ENCODE measurements at places on chromosomes 4 and X.

GRCh38 chrX:99913611-99914010 is 496.5 kb downstream of the PCDH19 start:
- DNase-seq, result no peak

DNA sequence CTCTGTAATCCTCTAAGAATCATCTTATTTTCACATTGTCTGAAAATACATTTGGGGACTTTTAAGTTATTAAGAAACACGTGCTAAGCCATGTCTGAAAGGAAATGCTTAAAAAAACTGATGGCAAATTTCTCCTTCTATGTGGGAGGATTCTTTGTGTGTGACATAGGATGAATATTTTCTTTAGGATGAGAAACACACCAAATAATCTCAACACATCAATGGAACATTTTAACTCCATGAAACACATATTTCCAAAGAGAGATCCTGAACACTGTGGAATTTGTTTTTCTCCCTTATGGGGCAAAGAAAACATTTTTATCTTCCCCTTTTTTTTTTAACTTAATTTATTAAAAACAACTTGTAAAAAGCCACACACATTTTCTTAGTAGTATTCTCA is 153.8 kb upstream of the ANKRD50 start:
- DNase-seq, result no peak

GRCh38 chr4:83767067-83767466 is 231.2 kb downstream of the GPAT3 start:
- no peak for DNase-seq

DNA sequence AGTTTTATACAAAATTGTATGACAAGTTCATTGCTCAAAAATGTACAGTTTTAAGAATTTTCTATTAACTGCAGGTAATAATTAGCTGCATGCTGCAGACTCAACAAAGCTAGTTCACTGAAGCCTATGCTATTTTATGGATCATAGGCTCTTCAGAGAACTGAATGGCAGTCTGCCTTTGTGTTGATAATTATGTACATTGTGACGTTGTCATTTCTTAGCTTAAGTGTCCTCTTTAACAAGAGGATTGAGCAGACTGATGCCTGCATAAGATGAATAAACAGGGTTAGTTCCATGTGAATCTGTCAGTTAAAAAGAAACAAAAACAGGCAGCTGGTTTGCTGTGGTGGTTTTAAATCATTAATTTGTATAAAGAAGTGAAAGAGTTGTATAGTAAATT is 131.0 kb downstream of the TET2 start:
- no peak for DNase-seq

DNA sequence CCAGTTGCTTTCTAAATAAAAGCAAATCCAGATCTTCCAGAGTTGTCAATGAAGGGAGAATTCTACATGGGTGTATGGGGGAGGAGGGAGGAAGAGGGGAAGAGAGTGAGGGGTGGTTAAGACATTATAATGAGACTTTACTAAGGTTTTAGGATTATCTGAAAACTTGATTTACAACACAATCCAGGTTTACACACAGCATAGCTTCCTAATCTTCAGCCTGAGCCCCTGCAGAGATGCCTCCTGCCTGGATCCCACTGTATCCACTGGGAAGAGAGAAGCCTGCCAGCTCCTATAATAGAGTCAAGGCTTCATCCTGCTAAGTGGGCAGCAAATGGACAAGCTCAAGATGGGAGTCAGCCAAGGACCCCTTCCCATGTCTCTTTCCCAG is 85.6 kb upstream of the KIT start:
- DNase-seq, result no peak

- DNase-seq, result no peak
Measured at GRCh38 chr4:80189956-80190677, 7.2 kb upstream of the PRDM8 start.

- DNase-seq, result no peak
Measured at GRCh38 chrX:155330992-155331391, 3.4 kb downstream of the CLIC2 start.

- DNase-seq, result no peak
Measured at GRCh38 chr4:174749091-174749490, 80.0 kb downstream of the GLRA3 start.

DNA sequence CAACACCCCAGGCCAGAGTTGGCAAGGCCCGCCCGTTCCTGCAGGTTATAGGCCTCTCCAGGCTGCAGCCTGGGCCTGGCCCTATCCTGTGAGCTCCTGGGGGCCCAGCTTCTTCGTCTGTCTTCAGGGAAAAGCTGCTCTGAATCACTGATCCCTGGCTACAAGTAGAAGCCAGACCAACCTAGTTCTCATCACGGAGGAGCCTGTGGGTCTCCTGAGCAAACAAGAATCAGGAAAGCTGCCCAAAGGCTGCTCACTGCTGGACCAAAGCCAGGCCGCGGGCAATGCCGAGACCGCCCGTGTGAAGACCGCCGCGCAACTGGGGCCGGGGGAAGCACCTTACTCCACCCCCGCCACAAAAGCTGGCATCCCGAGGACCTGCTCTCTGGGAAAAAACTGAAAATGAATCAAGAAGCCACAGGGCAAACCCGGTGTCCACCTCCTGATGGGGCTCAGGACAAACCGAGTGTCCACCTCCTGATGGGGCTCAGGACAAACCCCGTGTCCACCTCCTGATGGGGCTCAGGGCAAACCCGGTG is 12.8 kb downstream of the CTBP1 start:
- no peak for DNase-seq

DNA sequence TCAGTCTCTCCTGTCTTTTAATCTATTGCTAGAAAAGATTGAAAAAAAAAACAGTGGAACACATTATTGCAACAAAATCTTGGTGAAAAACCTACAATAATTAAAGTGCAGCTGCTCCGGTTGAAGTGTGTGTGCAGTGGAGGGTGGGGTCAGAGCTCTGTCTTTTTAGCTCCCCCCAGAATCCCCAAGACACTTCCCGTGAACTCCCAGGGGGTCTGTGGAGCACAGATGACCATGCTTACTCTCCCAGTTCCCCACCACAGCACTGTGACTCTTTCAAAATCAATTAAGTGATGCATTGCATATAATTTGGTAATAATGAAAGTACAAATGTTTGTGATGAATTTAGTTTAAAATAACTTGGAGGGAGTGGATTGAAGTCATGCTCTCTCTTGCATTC is 15.7 kb upstream of the SLC10A4 start:
- DNase-seq, result no peak

- no peak for DNase-seq
Measured at GRCh38 chrX:13005661-13006473, 31.0 kb downstream of the TMSB4X start.

GRCh38 chrX:104270916-104271512 is 16.3 kb upstream of the ESX1 start:
- peak; percentile 3 for DNase-seq

GRCh38 chr4:66704243-66704642 is 841.1 kb downstream of the CENPC start:
- no peak for DNase-seq

- DNase-seq, result no peak
Measured at GRCh38 chr4:20662851-20663250, 37.4 kb upstream of the PACRGL start.

DNA sequence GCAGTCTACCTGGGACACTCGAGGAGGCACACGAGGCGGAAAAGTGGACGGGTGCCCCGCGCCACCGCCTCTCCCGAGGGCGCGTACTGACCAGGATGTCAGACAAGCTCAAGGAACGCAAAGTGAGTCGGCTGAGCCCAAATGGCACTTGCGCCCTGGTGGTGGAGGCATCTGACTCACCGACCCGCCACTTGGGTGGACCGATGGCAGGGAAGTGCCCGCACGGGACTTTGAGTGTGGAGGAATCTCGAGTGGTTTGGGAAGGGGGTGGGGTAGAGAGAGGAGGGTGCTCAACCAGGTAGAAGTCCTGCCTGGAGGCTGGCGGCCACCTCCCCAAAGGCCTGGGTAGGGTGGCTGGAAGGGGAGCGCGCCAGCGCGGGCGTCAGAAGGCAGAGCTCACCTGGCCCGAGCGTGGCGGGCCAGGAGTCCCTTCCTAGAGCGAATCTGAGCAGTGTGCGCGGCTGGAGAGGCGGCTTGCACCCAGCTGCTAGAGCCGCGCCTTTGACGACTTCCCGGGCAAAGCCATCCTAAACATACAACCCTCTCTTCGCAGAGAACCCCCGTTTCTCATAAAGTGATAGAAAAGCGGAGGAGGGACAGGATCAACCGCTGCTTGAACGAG is 655 bp downstream of the HELT start:
- DNase-seq, result no peak

- DNase-seq, result no peak
Measured at GRCh38 chr4:19842471-19842870, 409.2 kb upstream of the SLIT2 start.

DNA sequence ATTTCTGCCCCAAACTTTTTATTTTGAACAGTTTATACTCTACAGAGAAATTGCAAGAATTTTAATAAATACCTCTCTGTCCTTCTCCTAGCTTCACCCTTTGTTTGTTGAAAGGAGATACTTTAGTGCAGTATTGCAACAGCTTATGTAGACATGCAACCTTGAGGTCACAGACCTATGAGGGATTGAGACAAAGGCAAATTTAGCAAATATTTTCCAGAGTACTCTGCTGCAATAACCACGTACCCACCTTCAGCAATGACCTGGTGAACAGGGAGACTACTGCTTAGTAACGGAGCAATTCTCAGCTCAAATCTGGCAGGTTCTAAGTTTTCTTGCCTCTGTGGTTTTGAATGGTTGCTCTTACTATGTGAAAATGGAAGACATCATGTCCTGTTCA is 13.2 kb downstream of the FGA start:
- no peak for DNase-seq

DNA sequence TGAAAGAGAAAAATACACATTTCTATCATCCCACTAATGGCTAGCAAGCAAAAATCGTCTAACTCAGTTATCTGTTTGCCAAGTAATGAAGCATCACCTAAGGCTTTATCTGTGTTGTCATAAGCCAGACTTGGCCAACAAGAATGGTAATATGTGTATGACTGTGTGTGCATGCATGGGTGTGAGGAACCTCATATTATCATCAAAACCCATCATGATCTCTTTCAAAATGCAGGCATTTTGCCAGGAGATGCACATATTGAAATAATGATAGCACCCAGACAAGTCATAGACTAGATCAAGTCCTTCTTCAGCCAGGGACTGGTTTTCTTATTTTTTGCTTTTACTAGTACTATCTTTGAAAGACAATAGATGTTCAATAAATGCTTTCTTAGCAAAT is 172.5 kb upstream of the FMR1 start:
- DNase-seq, result no peak

DNA sequence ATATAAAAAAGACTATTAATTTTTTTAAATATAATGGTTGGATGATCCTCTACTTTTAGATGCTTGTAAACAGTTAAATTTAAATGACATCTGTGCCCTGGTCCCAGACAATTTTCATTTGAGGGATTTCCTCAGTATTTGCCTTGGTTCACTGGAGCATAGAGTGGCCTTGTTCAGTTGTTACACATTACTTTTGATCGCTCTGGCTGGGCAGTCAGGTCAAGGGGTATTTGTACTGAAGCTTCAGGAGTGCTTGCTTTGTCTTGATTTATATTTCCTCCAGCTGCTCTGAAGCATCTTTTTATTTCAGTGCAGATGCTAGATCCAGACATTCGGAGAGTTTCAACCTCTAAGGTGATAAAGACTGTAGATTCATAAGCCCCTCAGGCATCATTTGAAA is 50.0 kb downstream of the COMMD8 start:
- no peak for DNase-seq

GRCh38 chr4:176198316-176198903 is 3.0 kb upstream of the SPATA4 start:
- no peak for DNase-seq
